ENCODE measurements at places on chromosomes 7 and 10.

- DNase-seq: no peak
Observed at GRCh38 chr10:61842755-61843497, 58.6 kb upstream of the ARID5B start.

DNA sequence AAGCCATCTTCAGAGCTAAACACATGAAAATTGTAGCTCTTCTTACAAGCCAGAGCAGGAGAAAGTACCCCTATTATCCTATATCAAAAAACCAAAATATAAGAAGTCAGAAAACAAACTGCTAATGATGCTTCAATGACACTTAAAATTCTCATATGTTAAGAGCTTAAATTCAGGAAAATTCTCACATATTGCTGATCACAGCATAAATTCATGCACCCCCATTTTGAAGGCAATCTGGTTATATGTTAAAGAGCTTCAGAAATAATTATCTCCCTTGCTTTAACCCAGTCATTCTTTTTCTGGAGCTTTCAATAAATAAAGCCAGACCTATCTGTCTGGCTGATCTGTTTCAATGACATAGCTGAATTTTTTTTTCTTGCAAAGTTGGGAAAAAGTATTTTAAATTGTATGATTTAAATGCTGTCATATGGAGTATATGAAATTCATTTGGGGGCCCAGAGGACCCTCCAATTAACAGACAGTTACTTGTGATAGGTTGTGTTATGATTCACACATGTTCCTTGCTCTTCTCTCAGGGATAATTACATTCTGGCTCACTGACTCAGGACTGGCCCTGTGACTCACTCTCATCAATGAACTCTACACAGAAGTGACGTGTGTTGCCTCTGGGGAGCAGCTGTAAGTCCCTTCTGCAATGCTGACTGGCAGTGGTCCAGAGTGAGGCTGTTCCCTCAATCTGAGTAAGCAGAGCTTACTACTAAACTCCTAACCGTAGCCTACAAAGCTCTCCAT lies 85.2 kb downstream of the HGF start:
- no peak for DNase-seq

GRCh38 chr7:123770378-123770777 lies 21.6 kb upstream of the WASL start:
- DNase-seq: no peak

DNA sequence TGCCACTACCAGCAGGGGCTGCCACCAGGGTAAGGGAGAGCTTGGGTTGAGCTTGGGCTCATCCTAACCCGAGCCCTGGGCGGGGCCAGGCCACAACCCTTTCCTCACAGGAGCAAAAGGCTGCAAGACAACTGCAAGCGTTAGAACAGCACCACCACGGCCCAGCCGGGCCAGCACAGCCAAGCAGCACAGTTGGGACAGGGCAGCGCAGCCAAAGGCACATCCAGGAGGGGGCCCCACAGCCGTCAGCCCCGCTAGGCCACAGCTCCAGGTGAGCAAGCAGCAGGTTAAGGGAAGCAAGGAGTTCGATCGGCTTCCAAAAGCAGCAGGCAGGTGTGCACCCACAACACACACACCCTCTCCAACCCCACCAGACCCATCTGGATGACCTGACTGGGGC lies 7.0 kb upstream of the NDST2 start:
- DNase-seq: no peak

GRCh38 chr7:101718363-101719122 lies 89.4 kb upstream of the MYL10 start:
- no peak for DNase-seq

- peak; percentile 59 for DNase-seq
Observed at GRCh38 chr10:32207544-32207943, 139.4 kb downstream of the EPC1 start.

GRCh38 chr10:34310234-34310633 lies 504.9 kb downstream of the PARD3 start:
- DNase-seq: no peak

DNA sequence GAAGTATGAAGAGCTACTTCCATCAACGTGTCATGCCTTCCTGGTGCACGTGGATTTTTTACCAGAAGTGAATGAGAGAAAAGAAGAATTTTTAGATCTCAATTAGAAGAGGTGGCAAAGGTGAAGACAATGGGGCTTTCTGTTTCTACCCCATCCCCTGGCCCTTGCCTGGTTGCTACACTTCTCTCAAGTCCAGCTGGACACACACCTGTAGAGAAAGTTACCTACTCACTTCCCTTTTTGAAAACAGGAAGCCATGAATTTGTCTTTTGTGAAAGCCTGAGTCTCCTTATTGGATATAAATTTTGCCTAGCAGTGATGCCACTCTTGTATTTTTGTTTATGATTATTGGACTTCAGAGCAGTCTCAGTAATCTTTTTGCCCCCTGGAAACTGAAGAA lies 142.9 kb upstream of the AKR1E2 start:
- no peak for DNase-seq

Data from activated naive CD8-positive, alpha-beta T cell treated with anti-CD3 and anti-CD28 coated beads, Interleukin-2, amount 10 ng/mL, durations not matched to agents 7 days and 5 days (primary cell).